RWPE1 (cell line): ENCODE measurements at places on chromosomes 11 and 22.
A peak's percentile ranks its signal among the peaks of the same experiment; 100 is the strongest.

DNA sequence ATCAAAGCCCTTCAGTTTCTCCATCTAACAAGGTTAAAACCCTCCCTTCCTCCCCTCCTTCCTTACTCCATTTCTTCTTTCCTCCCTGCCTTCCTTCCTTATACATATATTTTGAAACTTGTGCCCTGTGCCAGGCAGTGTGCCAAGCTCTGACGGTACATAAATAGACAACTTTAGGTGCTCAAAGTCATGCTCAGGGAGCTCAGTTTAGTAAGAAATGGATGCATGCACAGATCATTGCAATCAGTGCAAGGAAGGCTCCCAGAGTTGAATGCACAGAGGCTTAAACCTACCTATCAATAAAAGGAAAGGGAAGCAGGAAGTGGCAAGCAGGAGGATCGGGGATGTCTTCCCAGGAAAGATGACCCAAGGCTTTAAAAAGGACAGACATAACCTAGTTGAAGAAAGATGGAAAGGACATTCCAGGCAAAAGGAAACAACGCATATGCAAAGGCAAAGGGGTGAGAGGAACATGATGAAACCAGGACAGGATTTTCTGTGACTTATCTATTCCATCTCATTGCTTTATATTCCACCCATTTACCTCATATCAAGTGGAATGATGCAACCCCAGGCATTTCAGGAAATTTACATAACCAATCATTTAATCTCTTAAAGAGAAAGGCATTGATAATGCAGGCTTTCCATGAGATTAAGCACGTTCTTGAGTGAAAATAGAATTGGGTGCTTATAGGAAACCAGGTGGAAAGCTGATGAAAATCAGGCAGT, 13.2 kb downstream of the FZD4 start:
- DNase-seq, result no peak

- peak; percentile 70 for DNase-seq
These were observed 592 bp upstream of the CTSC start for GRCh38 chr11:88337987-88338668.

- DNase-seq, result no peak
These were observed 28.8 kb downstream of the WNT7B start for GRCh38 chr22:45948081-45948648.

DNA sequence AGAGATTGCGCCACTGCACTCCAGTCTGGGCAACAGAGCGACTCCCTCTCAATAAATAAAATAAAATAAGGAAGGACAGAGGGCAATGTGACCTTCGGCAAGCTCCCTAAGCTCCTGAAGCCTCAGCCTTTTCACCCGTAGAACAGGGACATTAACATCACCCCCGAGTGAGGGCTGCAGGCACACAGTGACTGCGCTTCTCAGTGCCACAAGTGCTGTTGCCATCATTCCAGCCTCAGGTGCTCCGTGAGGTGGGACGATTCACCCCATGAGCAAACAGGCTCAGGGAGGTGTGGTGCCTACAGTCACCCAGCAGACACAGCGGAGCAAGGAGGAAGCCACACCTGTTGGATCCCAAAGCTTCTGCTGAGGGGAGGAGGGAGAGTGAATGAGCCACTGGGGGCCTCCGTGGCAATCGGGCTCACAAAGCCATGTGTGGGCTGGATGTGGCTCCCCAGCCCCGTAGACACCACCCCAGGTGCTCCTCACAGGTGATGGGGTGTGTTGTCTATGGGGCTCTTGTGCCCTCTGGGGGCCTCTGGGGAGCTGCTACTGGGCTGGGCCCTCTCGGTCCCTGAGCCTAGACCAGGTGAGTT, 9.1 kb upstream of the TCF20 start:
- no peak for DNase-seq

GRCh38 chr11:12724301-12725054, 50.3 kb downstream of the TEAD1 start:
- peak; percentile 89 for DNase-seq

GRCh38 chr22:37807410-37808293, at the start of gene GCAT:
TSS of gene GCAT (plus strand) at chr22:37807934. CDS start at chr22:37807968, 34 bp downstream.
- DNase-seq, result peak; percentile 95

DNA sequence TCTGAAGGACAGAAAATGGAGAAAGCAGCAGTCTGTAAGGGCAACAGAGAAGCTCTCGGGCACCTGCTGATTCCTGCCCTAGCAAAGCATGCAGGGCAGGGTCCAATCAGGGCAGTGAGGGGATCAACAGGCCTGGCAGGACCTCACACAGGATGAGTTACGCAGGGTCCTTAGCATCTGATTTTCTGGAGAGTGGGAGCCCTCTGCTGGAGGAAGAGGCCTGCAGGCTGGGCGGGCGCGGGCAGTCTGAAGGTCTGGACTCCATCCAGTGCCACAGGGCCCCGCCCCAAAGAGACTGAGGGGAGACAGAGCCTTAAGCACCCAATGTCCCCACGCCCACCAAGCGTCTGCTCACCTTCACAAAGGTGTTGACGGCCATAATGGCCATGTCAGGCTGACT, 28.9 kb downstream of the AP1B1 start:
- DNase-seq, result peak; percentile 11

DNA sequence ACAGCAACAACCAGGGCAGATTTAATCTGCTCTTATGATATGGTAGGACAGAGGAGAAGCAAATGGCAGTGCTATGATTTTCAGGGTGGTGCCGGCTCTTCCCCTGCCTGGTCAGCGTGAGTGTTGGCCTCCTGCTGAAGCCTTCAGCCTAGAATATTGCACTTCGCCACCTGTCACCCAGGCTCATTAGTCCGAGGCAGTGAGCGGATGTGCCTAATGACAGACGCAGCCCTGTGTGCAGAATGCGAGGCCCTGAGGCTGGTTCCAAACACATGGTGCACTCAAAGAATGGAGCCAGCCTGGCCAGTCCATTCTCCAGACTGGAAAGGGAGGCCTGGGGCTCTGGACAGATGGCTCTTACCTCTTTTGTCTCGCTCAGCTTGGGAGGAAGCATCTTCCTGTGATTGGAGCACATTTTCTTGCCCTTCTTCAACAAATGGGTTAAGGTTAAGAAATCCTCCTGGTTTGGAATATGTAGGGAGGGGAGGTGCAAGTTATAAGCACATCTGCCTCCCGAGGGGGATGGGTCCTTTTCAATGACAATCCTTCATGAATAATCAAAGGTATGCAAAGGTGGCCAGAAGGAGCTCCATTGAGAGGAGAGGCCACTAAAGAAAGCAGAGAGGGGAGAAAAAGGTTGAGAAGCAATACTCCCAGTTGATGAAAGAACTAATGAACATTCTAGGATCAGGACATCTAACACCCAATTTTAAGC, 39.7 kb upstream of the GALNT18 start:
- DNase-seq, result no peak

GRCh38 chr11:118002010-118002540, 15.9 kb downstream of the IL10RA start:
- no peak for DNase-seq

GRCh38 chr11:28303477-28304191, 195.4 kb downstream of the METTL15 start:
- DNase-seq, result no peak

DNA sequence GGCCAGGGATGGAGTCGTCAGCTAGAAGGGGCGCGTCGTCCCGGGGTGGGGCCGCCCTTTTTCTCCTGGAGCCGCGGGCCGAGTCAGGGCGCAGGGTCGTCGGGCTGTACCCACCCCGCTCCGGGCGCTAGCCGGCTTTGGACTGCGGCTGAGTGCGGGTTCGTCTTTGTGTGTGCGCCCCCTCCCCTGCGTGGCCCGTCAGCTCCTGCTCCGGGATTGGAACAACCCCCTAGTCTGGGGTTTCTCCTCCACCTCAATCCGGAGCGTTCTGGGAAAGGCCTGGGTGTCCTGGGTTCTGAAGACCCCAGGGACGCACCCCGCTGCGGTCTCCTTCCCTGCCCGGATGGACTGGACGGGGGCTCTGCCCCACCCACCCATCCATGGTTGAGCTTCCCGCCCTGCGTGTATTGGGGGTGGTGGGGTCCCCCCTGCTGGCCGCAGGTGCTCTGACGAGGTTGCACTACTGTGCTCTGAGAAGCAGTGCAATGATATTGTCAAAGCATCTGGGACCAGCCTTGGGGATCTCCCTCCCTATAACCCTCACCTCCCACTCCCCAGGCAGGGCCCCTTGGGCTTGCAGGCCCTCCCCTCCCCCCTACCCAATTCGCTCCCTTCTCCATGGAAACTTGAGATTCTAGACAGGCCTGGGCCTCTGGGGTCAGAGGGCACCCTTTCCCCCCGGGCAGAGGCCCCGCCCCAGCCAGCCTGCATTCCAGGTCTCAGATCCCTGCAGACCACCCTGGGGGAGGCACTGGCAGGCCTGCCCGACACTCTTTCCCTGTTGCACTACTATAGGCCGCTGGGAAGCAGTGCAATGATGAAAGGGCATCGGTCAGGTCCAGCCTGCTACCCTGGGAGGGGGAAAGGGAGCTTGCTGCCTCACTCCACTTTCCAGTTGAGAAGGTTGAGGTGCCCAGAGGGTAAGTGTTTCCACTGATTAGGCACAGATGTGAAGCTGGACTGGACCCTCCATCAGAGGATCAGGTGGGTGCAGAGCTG, 10.7 kb downstream of the SDF2L1 start:
- no peak for DNase-seq

DNA sequence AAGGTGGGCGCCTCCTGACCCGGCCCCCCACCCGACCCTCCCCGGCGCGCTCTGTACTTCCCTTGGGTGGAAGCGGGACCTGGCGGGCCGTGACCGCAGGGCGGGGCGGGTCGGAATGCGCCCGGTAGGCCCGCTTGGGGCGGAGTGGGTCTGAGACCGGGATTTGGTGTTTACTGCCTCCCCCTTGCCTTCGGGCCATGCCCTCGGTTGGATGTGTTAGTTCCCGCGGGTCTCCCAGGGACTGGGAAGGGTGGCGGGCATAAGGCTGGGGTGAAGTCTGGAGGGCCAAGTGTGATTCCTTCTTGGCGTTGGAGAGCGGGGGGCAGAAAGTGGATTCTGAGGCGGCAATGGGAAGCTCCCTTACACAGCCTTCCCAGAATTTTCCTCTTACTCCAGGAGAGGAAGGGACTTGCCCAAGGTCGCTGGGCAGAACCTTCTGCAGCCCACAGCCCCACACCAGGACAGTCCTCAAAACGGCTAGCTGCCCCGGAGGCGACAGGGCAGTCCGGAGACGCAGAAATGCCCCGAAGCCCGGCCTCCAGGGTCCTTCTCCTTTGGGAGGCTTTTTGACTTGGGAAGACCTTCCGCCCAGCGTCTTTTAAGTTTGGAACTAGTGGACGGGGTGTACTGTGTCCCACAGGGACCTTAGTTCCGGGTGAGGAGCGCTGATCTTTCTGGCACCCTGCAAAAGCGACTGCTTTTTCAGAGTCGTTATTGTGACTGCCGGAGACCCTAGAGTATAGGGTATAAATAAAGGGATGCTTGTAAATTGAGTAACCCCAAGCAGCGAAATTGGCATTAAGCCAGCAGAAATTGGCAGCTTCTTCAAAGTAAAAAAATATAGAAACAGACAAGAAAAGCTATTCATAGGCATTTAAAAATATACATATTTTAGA, 647 bp downstream of the SWAP70 start:
- DNase-seq, result peak; percentile 52

GRCh38 chr22:50396751-50397370, 53.7 kb downstream of the PPP6R2 start:
- no peak for DNase-seq

GRCh38 chr11:73393479-73394415, 17.5 kb downstream of the RELT start:
- DNase-seq, result peak; percentile 67

- DNase-seq, result no peak
These were observed 12.6 kb upstream of the ANO1 start for GRCh38 chr11:70065318-70066135.

GRCh38 chr11:57502376-57502775, 13.1 kb downstream of the SLC43A1 start:
- no peak for DNase-seq

- peak; percentile 63 for DNase-seq
These were observed 6.2 kb downstream of the PANX1 start for GRCh38 chr11:94134651-94135512.

GRCh38 chr11:59615120-59615636, 396 bp downstream of the OSBP start:
- peak; percentile 61 for DNase-seq

- DNase-seq, result no peak
These were observed 33.4 kb downstream of the FDX1 start for GRCh38 chr11:110463153-110463552.

GRCh38 chr22:27115816-27116256, 458.4 kb downstream of the MIAT start:
- no peak for DNase-seq

DNA sequence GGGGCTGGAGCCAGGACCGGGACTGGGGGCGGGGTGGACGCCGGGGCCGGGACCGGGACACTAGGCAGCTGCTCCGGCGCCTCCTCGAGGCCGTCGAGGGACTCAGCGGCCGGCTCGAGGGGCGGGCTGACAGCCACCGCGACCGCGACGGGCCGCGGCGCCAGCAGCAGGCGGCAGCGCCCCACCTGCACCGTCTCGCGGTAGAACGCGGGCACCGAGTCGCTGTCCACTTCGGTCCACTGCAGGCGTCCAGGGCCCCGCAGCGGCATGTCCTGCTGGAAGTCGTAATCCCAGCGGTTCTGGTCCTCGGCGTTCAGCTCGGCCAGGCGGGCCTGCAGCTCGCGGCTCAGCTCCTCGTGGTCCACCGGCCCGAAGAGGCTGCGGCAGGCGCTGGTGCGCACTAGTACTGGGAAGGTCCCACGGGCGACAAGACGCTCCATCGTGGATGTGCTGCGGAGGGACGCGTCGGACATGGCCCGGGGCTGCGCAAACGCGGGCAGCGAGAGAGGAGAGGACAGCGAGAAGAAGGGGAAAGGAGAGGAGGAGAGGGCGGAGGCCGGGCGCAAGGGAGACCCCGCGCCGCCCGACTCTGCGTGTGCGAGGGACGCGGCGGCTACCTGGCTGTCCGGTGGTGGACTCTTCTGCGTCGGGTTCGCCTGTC, 428 bp downstream of the CDKN1C start:
- DNase-seq, result no peak

GRCh38 chr11:45754741-45755140, 50.2 kb upstream of the SLC35C1 start:
- no peak for DNase-seq

- DNase-seq, result no peak
These were observed 42.9 kb upstream of the TTC36 start for GRCh38 chr11:118484405-118484804.

GRCh38 chr11:1059759-1060158, 14.9 kb upstream of the MUC2 start:
- DNase-seq, result no peak

DNA sequence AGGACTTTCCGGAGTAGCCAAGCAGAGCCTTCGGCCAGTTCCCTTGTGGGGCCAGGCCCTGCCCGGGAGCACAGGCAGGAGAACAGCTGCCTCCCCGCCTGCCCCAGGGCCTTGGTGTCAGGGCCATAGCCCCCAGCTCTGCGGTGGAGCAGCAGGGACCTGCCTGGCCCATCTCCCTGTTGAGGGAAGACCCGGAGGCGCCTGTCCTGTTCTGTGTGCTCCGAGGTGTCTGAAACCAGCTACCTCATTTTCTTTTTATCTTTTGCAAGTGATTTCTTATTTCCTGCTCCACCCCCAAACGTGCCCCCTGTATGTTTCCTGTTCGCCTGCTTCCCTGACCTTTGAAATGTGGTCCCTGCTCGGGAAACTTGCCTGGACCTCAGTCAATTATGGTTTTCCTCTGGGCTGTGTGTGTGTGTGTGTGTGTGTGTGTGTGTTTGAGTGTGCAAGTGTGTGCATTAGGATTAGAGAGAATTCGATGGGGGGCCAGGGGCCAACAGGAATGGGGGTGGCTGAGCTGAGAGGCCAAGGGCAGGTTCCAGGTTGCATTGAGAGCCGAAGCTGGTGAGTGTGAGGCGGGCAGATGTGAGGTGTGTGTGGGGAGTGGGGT, 19.1 kb downstream of the LRP5 start:
- DNase-seq, result no peak

GRCh38 chr22:27836181-27836580, 34.6 kb upstream of the MN1 start:
- DNase-seq, result no peak
